ENCODE measurements at places on chromosomes 11 and 22. TPM values are rescaled to one million over a fixed set of nuclear protein-coding genes. Genes with fewer than 3 reads are reported as not detected.

Gene SMPD1
- total RNA-seq, result 124 TPM

Gene FGF3
- not detected for total RNA-seq

DNA sequence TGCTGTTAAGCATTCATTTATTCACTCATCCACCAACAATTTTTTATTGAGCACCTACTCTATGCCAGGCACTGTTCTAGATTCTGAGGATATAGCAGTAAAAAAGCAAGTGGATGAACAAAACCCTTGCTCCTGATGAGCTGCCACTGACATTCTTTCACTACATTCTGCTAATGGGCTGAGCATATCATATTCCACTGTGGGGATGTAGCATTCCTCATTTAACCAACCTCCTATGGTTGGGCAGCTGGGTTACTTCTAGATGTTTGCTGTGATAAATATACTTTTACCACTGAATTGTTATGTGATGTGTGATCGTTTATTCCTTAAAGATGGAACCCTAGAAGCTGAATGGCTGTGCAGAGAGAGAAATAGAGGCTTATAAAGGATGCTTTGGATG is 176.9 kb downstream of the MN1 start:
- DNase-seq, result peak; percentile 8

DNA sequence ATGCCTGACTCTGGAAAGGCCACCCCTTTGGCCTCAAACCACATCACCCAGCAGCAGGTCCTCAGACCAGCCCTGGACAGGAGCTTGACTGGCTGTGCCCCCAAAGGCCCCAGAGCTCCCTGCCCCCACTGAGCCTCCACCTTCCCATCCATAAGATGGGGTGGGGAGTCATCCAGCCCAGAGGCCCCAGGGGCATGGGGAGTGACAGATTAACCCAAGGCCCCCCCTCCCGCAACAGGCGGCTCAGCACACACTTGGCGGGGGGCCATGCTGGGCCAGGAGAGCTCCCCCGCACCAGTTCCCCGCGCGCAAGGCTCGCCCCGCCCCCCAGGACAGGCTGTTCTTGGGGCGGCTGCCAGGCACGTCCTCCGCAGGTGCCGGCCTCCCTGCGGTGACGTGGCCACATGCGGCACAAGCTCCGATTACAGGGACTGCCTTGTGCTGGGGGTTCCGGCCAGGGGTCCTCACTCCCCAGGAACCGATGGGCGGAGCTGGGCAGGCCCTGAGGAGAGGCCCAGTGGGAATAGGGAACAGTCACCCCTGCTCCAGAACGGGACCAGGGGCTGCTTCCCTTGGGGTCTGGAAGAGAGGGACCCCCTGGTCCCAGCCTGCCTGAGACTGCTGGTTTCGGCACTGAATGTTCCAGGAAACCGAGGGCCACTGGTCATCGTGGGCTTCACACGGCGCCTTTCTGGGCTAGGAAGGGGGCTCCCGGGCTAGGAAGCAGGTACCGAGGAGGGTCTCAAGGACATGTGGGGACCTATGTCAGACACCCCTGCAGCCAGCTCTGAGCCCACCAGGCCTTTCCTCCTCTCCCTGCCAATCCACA is 5.1 kb upstream of the CDKN1C start:
- no peak for DNase-seq

GRCh38 chr22:33327348-33327860 is 269.2 kb upstream of the SYN3 start:
- DNase-seq, result no peak

- no peak for DNase-seq
Observed at GRCh38 chr22:48263791-48264351, 1501.4 kb downstream of the TBC1D22A start.

Gene NAALADL1
- total RNA-seq, result not detected

Gene CELSR1
- 11.8 TPM for total RNA-seq

GRCh38 chr11:64042301-64042700 is 6.6 kb downstream of the FLRT1 start:
- DNase-seq, result no peak

DNA sequence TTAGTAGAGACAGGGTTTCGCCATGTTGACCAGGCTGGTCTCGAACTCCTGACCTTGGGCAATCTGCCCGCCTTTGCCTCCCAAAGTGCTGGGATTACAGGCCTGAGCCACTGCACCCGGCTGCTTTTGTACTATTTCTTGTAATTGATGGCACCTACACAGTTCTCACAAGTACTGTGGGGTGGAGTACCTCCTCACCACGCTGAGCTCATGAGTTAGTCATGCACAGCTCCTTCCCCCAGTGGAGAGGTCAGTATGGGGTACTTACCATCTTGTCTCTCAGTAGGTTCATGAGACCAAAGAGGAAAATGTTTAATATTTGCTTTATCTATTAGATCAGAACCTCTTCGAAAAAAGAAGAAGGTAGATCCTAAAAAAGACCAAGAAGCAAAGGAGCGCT is 2.1 kb downstream of the MRPL40 start:
- no peak for DNase-seq

Gene P4HA3
- total RNA-seq, result 4.2 TPM

Gene UPK3A
- not detected for total RNA-seq

- no peak for DNase-seq
Observed at GRCh38 chr11:72759468-72759985, 7.3 kb upstream of the ARAP1 start.

Gene KDM2A
- 19.0 TPM for total RNA-seq

Gene OR4A16
- total RNA-seq, result not detected

DNA sequence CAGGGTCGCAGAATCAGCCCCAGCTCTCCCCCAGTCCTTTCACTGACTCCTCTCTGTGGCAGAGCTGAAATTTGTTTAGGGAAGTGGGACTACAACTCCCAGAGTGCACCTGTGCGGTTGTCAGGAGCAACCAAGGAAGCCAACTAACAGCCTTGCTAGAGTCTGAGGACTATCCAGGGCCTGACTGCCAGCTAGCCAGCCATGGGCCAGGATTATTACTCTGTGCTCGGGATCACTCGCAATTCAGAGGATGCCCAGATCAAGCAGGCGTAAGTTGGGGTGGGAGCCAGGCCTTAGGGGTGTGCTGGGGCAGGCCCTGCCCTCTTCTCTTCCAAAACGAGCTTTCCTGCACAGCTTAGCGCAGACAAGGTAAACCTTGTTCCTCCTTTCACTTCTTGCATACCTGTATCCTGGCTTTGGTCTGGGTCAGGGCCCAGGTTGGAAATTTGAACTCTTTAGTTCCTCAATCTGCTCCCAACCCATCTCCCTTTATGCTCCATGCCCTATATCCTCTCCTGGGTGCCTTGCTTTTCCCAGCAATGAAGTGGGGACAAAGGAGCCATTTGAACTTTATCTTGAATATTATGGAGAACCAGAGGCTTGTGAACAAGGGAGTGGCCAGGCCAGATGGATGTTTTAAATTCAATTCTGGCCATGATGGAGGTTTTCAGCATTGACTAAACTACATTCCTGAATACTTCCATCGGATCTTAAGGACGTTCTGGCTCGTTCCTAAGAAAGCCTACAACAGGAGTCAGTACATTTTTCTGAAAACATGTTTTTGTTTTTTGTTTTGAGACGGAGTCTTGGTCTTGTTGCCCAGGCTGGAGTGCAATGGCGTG is at the start of gene DNAJB13:
DNAJB13 (plus strand) TSS at position 158 of the 842 bp plus-strand sequence; CDS start at position 202, 44 bp downstream.
- DNase-seq, result peak; percentile 61

Gene CCDC89
- 3.0 TPM for total RNA-seq

DNA sequence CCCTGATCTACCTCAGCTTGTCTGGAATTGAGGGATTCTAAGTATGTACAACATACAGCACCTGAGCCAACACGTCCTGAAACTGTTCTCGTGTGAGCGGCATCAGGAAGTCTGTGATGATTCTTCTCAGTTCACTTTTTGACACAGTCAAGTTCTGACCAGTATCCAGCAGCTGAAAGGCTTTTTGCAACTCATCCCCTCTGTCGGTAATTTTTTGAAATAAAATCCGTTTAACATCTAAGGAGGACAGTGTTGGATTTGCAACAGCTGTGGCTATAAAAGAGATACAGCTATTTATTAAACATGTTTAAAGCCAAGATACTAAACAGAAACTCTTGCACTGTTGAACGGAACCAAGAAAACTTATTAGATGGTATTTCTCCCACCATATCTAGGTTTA is 39.3 kb downstream of the EFCAB6 start:
- DNase-seq, result no peak

DNA sequence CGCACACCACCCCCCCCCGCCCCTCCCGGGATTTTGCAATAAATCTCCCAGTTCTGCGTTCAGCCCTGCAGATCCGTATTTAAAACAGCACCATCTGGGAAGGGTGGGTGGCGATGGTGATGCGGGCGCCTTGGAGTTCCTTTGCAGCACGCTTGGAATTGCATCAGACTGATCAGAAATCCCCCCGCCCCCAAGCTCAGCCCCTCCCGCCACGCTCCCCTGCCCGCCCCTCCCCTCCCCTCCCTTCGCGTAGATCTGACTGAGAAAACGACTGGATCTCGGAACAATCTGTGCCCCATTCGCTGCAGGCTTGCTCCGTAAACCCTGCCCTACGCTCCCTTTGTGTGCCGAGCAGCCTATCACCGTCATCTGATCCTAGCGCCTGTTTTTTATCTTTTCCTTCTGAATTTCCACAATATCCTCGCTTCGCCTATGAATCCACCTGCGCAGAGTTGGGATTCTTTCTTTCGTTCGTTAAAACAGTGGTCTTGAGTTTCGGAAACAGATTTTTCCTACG is 18.1 kb upstream of the BDNF start:
- DNase-seq, result peak; percentile 91

Gene BDNF
- total RNA-seq, result 46.9 TPM

- DNase-seq, result no peak
Observed at GRCh38 chr11:94310191-94310875, 6.0 kb downstream of the IZUMO1R start.

DNA sequence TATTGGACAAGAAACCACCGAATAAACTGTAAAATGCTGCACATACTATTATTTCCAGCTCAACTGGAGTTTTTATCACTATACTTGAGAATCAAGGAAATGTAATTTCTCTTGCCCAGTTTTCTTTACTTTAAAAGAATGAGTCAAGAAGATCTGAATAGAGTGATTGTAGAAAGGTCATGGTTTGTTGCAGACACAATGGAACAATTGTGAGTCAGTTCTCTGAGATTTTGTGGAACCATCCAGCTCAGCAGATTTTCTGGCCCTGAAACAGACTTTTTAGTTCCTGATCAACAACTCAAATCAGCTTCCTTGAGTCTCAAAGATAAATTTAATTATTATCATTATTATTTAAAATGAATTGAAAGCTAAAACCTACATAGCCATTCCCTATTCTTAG is 1.3 kb downstream of the TCN1 start:
- peak; percentile 62 for DNase-seq

Gene ANO1
- total RNA-seq, result not detected

DNA sequence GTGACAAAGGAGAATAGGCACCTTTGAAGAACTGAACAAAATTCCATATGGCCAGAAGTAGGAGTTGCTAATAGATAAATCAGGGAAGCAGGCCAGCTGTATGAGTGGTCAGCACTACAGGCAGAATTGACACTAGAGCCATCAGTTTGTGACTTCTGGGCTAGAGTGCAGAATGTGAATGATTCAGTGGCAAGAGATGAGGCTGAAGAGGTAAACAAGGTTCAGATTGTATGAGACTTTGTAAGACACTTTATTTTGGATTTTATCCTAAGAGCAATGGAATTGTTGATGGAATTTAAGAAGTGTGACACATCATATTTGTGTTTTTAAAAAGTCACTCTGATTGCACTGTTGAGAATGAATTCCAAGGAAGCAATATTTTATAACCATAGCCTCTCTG is 12.9 kb downstream of the BIRC3 start:
- DNase-seq, result no peak

DNA sequence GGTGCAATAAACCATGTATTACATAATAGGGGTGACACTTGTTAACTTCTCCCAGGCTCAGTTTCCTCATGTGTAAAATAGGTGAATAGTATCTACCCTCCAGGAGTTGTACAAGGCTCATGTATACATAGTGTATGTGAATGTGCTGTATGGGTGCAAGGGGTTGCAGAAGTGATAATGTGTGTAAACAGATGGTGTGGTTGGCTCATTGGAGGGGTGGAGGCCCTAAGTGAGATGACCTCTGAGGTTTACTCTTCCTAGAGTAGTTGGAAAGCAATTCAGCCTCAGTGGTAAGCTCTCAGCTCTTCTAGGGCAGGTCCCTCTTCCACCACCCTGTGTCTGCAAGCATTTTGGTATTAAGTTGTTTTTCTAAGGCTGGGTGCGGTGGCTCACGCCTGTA is 102.4 kb downstream of the PTPRJ start:
- no peak for DNase-seq

GRCh38 chr11:3167143-3168119 is 2.3 kb upstream of the OSBPL5 start:
- DNase-seq, result peak; percentile 29

Gene CREB3L1
- total RNA-seq, result 40.1 TPM

Gene SC5D
- total RNA-seq, result 126 TPM

GRCh38 chr11:68798221-68798813 is 43.4 kb downstream of the CPT1A start:
- DNase-seq, result no peak

DNA sequence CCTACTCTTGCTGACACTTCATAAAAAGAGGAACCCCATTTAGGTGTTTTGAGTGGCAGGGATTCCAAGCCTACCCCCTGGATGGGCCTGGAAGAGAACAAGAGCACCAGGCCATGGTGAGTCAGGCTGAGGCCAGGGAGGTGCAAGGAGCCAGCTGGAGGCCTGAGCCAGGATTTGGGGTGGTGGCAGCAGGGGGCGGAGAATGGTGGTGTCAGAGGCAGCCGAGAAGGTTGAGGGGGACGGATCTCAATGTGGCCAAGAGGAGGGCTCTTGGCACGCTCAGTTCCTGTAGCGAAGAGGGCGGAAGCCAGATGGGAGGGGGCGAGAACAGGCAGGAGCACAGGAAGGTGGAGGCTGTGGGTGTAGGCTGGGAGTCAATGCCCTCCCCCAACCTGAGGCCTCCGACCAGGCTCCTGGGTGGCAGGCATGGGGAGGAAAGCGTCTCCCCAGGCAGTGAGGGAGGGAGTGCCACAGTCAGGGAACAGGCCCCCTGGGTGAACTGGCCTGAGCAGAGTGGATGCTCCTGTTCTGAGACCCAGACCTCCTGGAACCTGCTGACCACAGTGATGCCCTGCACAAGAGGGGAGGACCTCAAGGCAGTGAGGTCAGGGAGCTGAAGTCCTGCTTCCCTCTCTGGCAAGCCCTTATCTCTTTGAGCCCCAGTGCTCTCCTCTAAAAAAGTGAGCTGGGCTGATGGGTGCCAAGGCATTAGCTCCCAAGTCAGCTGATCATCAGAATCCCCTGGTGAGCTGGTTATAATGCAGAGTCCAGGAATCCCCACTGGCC is 13.9 kb downstream of the RTN4RL2 start:
- DNase-seq, result peak; percentile 43

Gene IGSF9B
- total RNA-seq, result 0.02 TPM

DNA sequence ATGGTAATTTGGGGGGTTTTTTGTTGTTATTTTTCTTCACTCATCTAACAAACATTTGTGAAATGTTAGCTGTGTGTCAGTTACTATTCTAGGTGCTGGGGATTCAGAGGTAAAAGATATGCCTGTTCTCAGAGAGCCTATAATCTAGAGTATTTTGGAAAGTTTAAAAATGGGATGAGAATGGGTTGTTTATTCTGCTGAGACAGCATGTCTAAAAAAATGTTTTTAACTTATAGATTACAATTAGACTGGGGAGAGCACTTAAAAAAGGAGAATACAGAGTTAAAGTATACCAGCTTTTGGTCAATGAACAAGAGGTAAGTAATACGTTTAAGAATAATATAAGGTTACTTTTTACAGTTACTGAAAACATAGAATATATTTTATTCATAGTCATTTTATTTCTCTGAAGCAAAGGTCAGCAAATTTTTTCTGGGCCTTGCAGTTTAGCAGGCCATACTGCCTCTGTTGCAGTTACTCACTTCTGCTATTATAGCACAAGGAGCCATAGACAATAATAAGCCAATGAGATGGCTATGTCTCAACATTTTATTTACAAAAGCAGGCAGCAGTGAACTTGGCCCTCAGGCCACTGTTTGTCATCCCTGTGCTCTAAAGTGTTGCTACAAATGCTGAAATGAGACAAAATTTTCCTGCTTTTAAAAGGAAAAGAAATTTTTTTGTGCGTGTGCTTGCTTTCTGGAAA is 60.0 kb downstream of the DKK3 start:
- DNase-seq, result no peak

Gene VSIG10L2
- total RNA-seq, result not detected
